ENCODE measurements at places on chromosomes 3 and 15.

- DNase-seq, result no peak
Observed at GRCh38 chr15:98838387-98839259, 169.0 kb downstream of the PGPEP1L start.

GRCh38 chr3:62051506-62051905 lies 321.8 kb downstream of the FEZF2 start:
- DNase-seq, result no peak

GRCh38 chr15:47607695-47608094 lies 109.6 kb upstream of the SEMA6D start:
- no peak for DNase-seq

DNA sequence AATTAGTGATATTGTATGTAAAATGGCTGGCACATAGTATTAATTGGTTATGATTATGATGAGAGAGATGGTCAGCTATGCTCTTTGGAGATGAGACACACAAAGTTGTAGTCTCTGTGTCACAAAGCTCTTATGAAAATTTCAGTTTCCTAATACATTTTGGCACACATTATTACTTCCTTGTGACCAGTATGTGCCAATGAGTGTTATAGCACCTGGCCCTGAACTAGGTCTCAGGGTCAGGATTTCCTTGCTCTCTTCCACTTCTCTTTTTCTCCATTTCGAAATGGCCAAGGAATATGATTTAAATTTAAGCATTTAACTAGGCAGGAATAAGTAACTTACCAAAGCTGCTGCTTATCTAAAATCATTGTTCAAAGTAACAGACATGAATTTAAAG lies 28.0 kb downstream of the TIPARP start:
- DNase-seq, result no peak

- DNase-seq, result no peak
Observed at GRCh38 chr3:47634996-47635395, 56.3 kb upstream of the CSPG5 start.

DNA sequence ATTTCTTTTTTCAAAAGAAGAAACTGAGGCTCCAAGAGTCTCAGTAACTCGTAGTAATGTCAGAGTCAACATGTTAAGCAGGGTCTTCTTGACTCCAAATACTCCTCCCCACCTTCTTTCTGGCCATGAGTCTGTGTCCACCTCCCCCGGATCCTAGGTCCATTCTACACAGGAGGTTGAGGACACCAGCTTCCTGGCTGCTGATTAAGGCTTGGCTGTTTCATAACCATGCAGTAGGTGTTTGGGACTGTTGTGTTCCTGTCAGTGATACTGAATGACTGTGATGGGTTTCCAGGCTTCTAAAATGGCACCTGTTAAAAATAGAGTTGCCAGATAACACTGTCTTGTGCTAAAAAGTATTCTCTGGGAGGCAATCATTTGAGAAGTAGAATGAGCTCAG lies 130.8 kb upstream of the IL12A start:
- DNase-seq, result no peak

DNA sequence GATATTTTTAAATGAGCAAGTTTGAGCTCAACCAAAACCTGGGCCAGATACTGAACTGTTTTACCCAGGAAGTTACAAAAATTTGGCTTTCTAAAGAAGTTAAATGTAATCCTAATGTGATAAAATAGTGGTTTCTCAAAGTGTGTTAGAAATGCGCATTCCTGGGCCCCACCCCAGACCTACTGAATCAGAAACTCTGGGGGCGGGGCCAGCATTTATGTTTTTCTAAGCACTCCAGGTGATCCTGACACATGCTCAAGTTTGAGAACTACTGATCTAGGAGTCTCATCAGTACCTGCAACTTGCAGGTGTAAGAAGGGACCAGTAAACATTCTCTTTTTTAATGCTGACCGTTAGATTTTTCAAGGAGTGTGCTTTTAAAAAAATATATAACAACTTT lies 190.6 kb downstream of the VPS13C start:
- DNase-seq, result no peak

GRCh38 chr3:132261506-132261905 lies 55.7 kb upstream of the ACP3 start:
- no peak for DNase-seq

DNA sequence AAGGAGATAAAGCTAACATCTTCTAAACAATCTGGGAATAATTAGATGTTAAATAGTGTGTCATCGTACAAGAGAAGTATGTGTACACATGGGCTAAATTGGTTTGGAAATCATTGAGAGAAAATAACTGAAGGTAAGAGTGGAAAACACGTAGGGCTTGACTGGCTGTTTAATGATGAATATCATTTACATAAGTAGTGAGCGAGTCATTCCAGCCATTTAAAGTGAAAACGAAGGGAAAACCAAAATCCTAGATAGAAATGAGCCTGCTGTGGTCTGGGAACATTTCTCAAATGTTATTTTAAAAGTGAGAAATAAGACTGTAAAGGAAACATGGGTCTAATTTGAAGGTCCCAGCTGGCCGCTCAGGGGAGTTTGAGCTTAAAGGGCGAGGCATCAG lies 41.9 kb upstream of the KCNMB2 start:
- DNase-seq, result no peak

DNA sequence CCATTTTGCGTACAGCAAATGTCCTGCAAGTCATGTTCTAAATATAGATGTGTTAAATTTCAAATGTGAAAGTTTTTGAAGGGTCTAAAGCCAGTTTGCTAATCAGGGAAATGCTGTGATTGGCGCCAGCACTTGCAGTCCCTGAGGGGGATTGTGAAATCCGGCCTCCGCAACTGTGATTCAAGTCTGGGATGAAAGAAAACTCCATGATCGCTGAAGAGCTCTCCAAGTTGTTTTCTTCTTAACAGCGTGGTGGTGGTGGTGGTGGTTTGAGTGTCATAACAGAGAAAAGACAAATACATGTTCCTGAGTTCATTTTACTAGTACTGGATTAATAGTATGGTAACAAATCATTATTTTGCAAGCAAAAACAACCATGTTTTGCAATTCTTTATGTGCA lies 51.8 kb downstream of the MITF start:
- no peak for DNase-seq

DNA sequence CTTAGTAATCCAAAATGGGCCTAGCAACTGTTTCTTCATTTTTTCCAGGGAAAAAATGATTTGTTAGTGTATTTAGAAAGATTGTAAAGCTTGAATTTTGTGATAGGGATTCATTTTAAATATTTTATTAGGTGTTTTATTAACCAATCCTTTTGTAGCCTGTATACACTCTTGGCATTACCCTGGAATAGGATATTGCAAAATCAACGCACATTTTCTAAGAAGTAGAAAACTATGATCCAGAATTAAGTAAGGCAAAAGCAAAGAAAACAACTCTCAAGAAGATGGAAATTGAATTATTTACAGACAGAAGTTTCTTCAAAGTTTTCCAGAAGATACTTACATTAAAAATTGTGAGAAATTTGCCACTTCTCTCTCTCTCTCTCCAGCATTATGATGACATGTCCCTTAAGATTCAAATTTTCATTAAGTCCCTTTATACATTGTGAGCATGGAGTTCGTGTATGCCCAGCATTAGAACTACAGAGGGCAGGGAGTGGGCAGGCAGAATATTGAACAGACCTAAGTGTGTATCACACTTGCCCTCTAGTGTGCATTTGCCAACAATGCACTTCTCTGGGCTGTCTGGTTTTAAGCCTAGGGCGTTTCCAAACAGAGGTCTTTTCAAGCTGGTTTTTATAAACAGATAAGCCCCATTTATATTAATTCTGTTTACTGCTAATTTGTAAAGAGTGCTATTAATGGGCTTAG lies 28.5 kb upstream of the CMSS1 start:
- no peak for DNase-seq

- DNase-seq, result no peak
Observed at GRCh38 chr3:195013411-195014361, 257.3 kb downstream of the XXYLT1 start.

GRCh38 chr3:77271711-77272110 lies 231.8 kb downstream of the ROBO2 start:
- no peak for DNase-seq

DNA sequence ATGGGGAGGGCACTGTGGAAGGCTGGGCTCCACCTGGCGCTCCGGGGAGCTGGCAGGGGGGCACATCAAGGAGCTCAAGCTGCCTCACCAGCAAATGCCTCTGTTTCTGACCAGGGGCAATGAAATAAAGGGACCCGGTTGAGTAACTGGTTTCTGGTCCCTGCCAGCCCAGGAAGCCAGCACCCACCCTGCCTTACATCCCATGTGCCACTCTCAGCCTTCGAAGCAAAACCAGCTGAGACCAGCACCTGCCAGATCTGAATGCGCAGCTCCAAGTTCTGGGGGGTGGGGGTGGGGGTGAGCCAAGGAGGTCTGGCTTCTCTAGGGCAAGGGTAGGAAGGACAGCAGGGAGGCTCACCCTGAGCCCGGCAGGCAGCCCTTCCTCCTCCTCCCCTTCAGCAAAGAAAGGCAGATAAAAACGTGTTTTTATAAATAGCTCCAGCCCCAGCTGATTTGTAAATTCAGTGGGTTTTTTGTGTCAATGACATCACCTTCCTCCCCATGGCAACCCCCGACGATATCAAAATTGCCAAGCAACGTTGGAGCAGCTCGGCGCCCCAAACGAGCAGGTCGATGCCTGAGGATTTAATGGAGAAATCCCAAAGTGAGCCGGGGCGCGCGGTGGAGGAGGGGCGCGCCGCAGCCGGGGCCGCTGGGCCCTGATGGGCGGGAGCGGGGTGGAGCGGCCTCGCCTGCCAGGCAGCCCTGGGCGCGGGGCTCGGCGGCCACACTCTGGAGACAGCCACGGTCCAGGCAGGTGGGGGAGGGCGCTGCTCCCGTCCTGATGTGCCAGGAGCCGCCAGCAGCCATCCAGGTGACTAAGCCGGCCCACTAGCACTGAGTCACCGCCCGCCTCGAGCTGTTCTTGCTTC lies at the start of gene PAK6:
PAK6 (plus strand) TSS at position 532 of the 872 bp plus-strand sequence. CDS start 25,723 bp downstream, outside the sequence.
- peak; percentile 24 for DNase-seq

- DNase-seq, result no peak
Observed at GRCh38 chr3:23750573-23751210, 55.1 kb upstream of the UBE2E1 start.

DNA sequence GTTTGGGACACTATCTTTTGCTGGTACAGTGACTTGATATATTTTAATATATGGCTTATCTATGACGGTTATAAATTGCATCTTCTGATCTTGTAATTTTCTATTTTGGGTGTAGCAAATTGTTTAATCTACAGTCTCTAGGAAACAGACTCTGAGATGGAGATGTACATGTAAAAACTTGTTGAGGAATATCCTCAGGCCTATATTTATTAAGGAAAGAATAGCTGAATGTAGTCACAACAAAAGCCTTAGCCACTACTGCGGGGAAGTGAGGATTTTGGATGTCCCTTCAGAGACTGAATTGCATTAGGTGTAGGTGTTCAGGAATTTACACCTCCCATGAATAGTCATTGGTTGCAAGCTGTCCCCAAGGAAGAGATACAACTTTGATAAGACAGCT lies 13.8 kb upstream of the OR5K3 start:
- DNase-seq, result no peak

DNA sequence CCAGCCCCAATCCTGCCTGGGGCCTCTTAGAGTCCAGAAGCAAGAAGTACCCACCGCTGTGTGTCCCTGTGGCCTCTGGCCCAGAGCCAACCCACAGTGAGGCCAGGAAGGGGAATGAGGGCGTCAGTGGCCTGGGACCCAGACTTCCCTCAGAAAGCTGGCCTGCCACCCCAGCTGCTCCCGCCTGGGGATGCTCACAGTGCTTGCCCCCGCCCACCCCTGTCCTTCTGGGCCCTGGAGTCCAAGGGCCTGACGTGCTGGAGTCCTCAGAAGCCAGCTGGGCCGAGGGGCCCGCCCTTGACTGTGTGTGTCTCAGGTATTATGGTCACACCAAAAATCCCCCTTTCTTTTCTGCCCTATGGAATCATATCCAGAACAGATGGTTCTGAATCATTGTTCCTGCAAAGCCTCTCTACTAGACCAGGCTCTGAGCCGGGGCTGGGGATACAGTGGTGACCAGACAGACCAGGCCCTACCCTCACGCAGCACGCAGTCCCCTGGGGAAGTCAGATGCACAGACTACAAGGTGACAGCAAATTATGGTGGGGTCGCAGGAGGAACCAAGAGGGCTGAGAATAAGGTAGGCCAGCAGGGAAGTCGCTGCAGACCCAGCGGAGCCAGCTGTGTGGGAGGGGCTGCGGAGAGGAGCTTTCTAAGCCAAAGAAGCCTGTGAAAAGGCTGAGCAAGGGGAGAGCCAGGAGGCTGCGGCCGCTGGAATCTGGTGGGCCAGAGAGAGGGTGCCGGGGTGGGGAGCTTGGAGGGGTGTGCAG lies 99.1 kb downstream of the VGLL4 start:
- DNase-seq, result no peak

- DNase-seq, result no peak
Observed at GRCh38 chr3:148930752-148931151, 60.6 kb upstream of the GYG1 start.

- DNase-seq, result no peak
Observed at GRCh38 chr3:198081421-198081844, 121.4 kb downstream of the LMLN start.

DNA sequence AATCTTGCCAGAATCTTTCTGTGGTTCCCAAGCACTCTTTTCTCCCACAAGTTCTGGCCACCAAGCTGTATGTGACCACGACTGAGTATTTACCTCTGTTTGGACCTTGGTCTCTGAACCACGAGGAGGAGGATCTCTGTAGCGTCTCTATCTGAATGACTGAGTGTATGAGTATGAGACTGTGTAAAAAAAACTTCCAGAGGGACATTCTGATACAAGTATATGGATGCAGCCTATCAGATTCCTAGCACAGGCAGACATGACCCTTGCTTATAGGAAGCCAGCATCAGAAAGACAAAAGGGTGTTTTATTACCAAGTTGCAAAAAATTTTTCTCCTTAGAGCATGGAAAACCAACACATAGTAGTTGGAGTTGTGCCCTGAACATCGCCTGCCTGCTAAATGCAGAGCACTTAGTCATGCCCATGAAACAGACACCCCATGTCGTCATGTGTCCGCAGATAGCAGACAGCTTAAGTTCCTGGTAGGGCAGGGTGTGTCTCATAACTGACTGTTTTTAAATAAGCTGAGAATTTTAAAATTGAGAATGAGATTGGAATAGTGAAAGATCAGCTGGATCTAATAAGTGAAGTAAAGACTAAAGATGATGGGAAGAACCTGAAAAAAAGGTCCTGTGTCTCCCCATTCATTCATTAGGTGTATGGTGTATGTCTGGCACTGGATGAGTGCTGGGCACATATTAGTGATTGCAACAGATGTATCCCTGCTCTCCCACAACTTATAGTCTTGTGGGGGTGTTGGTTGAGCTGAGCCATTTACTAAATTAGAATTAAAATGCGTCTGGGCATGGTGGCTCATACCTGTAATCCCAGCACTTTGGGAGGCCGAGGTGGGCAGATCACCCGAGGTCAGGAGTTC lies 30.9 kb downstream of the DAG1 start:
- DNase-seq, result no peak

DNA sequence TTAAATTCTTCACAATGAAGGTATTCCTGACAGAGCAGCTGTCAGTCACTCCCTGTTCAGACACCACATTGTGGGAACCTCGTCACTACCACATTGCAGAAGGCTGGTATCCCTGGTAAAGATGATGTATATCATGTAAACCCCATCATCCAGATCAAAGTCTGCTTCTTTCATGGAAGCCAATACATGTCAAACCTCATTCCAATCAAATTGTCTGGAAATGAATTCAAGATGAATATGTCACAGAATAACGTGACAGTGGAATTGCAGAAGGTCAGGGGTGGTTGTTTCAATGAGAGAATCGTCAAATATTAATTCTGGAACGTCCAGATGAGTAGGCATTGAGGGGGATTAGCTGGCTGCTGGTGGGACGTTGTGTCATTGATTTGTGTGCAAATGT lies 4.2 kb downstream of the ZIC4 start:
- DNase-seq, result no peak
